Stimulated activated CD8-positive, alpha-beta memory T cell treated with anti-CD3 and anti-CD28 coated beads, Interleukin-2, amount 100 ng/mL, for 1 hour (primary cell): ENCODE measurements at places on chromosomes 13 and 19.
A peak's percentile ranks its signal among the peaks of the same experiment; 100 is the strongest.

DNA sequence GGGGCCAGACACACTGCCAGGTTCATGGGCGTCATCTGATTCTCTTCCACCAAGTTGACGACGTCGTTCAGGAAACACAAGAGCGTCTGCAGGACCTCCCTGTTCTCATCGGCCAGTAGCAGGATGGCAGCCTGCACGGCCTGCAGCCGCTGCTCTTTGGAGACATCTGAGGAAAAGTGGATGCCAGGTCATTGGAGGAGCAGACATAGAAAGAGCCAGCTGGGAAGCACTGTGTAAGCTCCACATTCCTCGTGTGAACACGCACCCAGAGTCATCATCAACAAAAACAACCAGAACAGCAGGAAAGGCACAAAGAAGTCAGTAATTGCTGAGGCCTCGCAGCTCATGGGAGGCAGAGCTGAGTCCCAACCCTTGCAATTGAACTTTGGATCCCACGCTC, 96.5 kb downstream of the KL start:
- no peak for DNase-seq

DNA sequence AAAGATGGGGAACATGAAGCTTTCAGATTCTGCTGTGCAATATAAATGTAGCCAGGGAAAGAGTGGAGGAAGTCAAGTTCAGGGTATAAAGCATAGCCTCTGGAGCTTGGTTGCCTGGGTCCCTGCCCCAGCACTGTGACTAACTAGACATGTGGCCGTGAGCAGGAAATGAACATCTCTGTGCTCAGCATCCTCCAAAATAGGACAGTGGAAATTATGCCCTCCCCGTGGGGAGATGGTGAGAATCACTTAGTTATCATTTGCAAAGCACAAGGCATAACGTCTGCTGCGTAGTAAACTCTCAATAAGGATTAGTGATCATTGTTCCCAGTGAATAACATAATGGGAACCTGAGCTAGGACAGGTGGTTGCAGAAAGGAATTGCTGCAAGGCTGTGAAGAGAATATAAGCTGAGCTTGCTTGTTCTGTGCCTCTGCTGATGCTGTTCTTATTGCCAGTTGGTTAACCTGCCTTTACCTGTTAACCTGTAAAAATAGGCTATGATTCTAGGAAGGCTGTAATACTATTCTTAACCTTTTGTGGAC, 441.0 kb downstream of the COG6 start:
- DNase-seq: no peak

DNA sequence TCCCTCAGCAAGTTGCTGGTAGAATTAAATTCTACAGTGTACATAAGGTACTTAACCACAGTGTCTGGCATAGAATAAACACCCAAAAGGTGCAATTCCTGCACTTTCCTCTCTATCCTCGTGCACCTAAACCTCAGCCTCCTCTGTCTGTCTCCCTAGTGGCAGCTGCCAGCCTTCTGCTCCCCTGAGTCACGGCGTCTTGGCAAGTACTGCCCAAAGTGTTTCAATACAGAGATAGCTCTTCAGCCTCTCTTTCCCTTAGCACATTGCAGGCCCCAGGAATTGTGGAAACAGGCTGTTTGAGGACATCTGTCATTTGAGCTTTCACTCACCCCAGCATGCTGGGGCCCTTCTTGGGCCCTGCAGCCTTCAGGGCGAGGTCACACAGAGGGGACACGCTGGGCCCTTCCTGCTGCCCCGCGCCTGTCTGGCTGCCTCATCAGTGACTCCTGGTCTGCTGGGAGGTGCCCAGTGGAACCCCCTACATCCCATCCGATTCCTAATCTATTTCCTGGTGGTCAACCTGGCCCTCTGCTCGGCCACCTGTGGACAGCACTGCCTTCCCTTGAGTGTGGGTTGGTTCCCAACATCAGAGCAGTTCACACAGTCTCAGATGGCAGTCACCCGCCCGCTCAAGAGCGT, 19.3 kb downstream of the COL4A2 start:
- DNase-seq: no peak

DNA sequence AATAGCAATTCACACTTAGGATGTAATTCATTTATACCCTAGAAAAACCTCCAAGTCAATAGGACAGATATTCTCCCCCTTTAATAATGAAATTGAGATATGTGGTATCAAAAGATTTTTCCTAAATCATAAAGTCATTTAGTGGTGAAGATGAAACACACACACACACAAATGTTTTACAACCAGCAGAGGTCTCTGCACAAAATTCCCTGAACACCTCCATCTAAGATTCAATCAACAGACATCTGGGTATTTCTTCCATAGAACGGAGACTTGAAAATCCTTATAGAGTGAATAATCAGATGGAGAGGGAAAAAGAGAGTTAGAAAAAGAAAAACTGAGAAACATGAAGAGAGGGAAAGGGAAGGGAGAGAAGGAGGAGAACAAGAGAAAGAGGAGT, 52.8 kb downstream of the MYCBP2 start:
- no peak for DNase-seq

- no peak for DNase-seq
These were observed 4.6 kb upstream of the CDC16 start for GRCh38 chr13:114230117-114230516.

- DNase-seq: no peak
These were observed 46.8 kb downstream of the COG3 start for GRCh38 chr13:45511310-45512097.

DNA sequence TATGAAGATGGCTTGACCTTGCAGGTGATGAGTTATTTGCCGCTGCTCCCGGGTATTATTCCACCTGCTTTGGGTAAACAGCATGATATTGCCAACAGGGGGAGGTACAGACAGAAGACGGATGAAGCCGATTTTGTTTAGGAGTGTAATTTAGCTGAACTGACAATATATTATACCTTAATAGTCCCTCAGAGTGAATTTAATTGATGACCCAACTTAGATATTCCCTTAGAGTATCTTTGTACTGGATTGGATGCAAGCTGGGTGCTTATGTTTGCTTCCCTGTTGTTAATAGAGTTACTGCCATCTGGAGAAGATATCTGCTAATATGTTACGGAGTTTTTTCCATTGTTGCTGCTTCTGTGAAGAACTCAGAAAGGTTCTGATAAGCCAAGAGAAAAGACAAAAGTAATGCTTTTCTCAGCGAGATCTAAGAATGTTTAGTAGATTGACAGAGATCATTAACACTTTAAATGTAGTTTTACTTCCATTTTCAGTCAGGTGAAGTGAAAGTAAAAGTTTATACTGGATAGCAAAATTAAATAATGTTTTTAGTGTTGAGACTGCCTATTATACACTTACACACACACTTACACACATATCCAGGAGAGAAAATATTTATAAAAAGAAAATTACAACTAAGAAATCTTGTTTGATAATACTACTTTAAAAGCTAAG, 2220.8 kb upstream of the PCDH20 start:
- no peak for DNase-seq

- no peak for DNase-seq
These were observed 1394.3 kb upstream of the SLC10A2 start for GRCh38 chr13:104460554-104460953.

DNA sequence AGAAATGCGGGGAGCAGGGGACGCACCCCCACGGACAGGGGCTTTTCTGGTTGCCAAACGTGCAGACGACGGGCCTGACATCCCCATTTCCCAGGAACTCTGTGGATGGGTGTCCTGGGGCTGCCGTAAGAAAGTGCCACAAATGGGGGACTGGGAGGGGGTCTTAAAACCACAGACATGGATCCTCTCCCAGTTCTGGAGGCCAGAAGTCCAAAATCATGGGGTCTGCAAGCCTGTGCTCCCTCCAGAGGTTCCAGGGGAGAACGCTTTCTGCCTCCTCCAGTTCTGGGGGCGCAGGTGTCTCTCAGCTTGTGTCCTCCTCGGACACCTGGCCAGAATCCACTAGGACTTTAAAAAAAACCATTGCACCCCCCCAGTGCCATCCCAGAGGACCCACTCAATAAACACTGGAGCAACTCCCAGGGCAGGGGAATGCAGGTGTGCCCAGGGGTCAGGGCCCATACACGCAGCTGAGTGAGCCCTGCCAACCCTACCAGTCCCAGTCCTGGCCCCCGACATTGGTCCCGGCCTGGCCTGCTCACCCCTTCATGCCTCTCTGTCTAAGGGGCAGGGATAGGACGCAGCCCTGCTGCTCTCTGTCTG, 103.9 kb downstream of the GADD45B start:
- no peak for DNase-seq

DNA sequence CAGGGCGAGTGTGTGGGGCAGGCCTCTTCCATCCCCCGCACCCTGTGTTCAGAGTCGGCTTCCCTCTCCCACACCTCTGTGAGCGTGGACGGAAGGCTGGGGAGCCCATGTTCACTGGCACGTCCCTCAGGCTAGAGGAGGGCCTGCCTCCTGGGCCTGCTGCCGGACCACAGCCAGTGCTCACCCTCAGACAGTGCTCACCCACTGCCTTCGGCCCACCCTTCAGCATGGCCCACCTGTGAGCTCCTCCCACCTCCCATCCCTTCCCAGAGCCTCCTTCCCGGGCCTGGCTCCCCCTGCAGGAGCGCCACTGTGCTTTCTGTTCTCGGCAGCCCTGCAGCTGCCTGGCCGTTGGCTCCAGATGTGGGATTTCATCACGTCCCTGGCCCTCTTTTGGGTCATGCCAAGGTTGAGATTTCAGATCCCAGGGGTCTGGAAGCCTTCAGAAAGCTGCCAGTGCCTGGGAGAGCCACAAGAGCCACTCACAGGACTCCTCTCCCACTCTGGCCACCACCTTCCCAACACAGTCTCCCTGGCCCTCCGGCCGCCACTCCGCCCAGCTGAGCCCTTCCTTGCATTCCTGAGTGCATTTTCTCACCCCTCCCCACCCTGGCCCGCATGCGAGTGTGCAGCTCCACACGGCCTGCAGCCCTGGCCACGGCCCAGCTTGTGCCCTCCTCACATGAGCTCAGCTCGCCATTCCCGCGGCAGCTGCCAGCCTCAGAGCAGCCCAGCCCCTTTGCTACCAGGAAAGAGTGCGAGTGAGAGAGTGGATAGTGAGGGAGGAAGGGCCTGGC, 25.3 kb downstream of the CAPN12 start:
- no peak for DNase-seq

GRCh38 chr13:110115591-110115990, 191.4 kb downstream of the COL4A1 start:
- no peak for DNase-seq

GRCh38 chr13:99256283-99256682, 1.9 kb downstream of the GPR18 start:
- DNase-seq: no peak

DNA sequence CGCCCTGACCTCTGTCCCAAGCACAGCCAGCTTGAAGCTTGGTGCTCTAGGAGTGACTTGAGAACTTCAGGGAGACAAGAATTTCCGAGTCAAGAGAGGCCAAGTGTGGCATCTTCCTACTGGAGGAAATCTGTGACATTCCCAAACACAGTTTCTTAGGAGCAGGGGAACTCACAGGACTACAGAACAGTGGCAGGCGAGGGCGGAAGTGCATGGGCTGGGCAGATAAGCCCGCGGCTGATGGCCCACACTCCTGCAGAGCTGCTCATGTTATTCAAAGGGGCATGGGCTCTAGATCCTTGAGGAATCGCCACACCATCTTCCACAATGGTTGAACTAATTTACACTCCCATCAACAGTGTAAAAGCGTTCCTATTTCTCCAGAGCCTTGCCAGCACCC, 168.8 kb downstream of the KATNAL1 start:
- no peak for DNase-seq

GRCh38 chr19:10086591-10087192, 575 bp downstream of the SHFL start:
- DNase-seq: no peak

DNA sequence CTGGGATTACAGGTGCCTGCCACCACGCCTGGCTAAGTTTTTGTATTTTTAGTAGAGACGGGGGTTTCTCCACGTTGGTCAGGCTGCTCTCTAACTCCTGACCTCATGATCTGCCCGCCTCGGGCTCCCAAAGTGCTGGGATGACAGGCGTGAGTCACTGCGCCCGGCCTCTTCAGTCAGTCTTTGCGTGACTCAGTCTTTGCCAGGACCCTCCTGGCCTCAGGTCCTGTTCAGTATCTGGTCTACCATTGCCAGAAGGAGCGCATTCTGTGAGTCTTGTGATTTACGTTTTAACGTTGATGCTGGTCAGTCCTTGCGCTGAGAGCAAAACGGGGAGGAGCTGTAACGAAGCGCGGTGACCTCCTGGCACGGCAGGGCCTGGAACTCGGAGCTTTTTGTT, 7.6 kb upstream of the HMG20B start:
- no peak for DNase-seq

DNA sequence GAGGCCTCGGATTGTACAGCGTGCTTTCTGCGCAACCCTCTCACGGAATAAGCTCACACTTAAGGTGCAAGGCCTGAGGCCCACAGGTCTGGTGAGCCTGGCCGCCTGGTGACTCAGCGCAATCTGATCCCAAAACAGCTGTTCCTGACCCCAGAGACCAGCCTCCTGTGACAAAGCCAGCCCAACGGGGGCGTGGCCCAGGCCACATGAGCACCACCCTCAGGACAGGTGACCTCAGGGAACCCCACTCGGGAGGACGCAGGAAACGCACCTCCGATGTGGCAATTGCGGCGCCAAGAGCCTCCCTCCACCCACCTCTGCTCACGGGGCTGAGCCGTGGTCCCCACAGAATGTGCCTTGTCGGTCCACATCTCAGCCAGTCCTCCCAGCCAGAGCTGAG, 26.4 kb downstream of the GRTP1 start:
- DNase-seq: no peak

GRCh38 chr19:8161135-8161646, 11.8 kb upstream of the FBN3 start:
- no peak for DNase-seq

DNA sequence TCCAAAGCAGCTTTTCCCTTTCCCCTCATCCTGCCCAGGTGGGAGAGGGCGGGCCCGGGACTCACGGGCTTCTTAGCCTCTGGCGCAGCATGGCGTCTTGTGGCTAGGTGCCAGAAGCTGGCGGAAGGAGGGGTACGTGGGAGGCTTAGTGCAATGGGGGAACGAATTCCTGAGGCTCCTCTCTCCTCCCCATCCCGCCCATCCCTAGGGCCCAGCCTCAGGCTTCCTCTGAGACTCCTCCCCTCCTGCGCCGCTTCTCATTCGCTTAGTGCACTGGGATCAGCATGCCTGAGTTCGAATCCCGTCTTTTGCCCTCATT, 297.8 kb downstream of the ZNF536 start:
- no peak for DNase-seq

DNA sequence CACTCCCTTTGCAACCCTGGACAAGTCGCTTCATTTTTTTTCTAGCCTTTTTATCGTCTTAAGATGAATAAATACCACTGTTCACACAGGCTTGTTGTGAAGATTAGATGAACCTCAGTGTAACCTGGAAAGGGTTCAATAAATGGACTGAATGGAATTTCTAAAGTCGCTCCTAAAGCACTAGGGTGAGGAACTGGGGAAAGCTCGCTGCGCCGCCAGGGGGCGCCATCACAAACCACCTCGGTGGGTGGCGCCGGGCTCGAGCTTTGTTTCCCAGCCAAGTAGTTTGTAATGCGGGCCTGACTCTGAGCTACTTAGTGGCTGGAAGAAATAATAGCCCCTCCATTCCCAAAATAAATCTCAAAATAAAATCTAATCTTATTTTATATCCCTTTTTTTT, 2.2 kb upstream of the CEACAM6 start:
- peak; percentile 67 for DNase-seq

DNA sequence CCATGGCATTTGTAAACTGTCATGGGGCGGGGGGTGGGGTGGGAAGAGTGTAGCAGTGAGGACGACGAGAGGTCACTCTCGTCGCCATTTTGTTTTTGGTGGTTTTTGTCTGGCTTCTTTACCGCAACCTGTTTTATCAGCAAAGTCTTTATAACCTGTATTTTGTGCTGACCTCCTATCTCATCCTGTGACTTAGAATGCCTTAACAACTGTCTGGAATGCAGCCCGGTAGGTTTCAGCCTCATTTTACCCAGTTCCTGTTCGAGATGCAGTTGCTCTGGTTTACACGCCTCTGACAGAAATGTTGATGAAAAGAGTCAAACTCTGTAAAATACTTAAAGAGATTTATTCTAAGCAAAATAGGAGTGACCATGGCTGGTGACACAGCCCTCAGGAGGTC, 852.0 kb downstream of the DACH1 start:
- DNase-seq: no peak
